ENCODE measurements at places on chromosomes 1 and 21.

- no peak for DNase-seq
These were observed 17.7 kb downstream of the TESK2 start for GRCh38 chr1:45473302-45473701.

GRCh38 chr1:6446665-6447015 is 19.3 kb downstream of the TNFRSF25 start:
- no peak for DNase-seq

DNA sequence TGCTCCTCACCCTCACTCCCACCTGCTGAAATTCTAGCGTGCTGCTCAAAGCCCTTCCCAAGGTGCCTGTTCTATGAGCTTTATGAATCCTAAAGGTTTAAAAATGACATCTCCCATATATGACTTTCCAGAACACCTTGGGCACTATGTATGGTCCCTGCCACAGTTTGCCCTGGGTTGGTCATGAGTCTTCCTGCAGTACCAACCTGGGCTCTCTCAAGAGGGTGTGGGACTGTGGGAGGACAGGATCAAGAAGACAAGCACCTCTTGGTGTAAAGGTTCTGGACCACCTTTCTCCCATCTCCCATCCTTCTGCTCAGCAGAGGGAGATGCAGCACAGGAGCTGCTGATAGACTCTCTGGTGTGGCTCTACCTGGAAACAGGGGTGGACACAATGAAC is 134.1 kb downstream of the FCRL5 start:
- DNase-seq, result no peak

DNA sequence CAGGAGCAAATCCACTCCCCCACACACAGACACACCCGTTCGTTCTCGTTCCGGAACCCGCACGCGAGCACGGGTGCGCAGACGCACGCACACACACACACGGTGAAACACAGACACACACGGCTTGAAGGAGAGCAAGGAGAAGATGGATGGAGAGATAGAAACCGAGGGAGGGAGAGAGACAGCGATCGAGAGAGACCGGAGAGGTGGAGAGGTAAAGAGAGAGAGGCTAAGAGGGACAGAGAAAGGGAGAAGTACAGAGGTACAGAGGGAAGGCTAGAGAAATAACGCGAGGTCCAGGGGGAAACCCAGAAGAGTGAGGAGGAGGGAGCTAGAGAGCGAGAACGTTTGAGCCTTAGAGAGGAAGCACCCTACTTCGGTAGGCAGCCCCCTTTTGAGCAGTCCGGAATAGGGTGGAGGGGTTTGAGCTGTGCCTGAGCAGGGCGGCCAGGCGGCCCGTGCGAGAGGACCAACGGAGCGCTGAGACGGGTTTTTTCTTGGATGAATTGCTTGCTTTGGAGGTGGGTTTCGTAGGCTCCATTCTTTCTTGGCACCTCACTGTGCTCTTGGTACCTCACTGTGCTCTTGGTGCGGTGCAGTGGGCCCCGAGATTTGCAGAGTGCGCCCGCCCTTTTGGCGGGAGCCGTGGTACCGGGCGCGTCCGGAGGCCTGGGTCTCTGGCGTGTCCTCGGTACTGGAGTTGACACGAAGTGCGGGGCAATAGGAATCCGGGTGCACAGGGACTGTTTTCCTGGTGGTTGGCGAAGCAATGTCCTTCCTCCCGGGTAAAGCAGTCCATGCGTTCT is 88.4 kb upstream of the RHOU start:
- DNase-seq, result peak; percentile 15

- no peak for DNase-seq
These were observed 40.9 kb downstream of the SMYD2 start for GRCh38 chr1:214321705-214322453.

- DNase-seq, result no peak
These were observed 514 bp downstream of the TPRG1L start for GRCh38 chr1:3625151-3625907.

- DNase-seq, result peak; percentile 1
These were observed 1.2 kb downstream of the AK5 start for GRCh38 chr1:77282866-77283539.

- DNase-seq, result no peak
These were observed 63.2 kb upstream of the EFHD2 start for GRCh38 chr1:15346346-15347030.

DNA sequence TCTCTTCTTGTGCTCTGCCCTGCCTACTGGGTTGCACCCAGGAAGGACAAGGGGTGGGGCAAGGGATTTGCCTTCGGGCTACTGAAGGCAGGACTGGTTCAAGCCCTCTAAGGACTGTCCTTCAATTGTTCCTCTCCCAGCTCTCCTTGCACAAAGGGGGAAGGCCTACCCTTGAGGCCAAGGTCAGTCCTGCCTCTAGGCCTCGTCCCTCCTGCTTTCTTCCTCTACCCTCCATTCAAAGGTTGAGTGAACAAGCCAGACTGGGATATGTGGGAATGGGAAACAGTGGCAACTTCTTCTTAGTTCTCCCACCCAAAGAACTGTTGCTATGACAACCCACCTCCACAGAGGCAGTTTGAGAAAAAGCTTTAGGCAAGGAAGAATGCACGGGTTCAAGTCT is 2.7 kb downstream of the LURAP1 start:
- no peak for DNase-seq

DNA sequence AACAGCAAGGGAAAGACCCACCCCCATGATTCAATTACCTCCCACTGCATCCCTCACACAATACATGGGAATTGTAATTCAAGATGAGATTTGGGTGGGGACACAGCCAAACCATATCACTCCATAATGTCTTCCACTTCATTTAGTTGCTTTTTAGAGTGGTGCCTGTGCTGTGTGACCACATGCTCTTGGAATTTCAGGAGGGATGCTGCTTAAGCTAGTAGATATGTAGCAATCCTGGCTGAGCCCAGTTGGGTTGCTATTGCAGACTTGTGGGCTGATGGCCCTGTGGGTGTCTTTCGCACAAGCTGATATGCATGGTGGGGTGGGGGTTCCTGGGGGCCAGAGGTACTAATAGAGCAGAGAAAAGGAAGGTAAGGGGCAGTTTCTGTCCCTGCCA is 160.4 kb upstream of the SYT6 start:
- no peak for DNase-seq

DNA sequence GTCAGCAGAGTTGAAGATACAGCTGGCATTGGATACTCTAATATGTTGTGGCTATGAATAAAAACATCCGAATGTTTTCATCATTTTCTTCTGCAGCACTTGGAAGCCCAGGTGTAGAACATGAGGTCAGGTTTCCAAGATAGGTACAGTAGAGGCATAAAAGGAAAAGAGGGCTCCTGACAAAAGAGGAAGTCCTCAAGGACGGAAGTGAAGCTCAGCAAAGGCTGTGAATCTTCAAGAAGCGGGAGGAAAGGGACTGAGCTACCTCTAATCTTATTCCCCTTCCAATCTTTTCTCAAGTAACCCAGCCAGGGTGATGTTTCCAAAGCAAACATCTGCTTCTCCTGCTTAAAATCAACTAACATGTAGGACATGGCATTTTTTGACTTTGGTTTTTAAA is 4.4 kb upstream of the PIK3C2B start:
- no peak for DNase-seq

- DNase-seq, result no peak
These were observed 42.2 kb upstream of the TARBP1 start for GRCh38 chr1:234520908-234521817.

DNA sequence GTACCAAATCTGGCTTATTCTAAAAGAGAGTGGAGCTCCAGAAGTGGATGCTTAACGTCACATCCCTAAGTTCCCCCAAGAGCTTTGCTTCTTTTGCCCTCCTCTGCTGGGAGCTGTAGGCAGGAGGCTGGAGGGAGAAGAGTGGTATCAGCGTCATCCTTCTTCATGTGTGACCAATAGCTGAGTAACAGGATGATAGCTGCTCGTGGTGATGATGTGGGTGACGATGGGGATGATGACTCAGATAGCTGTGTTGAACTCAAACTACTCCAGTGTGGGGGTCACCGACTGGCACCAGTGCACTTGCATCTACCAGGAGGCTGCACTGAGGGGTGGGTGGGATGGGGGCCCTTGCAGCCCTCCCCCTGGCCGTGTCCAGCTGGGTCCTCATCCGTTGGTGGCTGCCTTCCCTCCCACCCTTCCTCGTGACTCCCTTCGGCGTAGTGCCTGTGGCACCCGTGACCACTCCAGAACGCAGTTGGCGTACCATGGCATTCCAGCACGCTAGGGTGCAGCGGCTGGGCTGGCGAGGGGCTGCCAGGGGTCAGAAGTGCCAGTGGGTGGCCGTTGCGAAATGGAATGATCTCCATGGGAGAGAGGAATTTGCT is 1.1 kb downstream of the IGFN1 start:
- no peak for DNase-seq

DNA sequence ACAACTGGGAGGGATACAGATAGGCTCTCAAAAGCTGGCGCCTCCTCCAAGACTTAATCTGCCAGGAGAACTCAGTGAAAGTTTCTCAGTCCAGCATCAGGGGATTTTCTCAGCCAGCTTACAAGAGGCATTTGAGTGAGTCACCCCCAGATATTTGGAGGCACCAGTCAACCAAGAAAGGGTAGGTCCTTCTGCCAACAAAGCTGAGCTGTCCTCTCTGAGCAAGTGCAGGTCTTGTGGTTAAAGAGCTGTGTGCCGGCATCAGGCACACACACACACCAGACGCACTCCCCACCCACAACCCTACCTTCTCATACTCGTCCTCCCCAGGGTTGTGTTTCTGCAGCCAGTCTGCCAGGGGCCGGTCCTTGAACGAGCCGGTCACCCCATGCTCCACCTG is 27.0 kb upstream of the PPP1R15B start:
- DNase-seq, result no peak

- no peak for DNase-seq
These were observed 86.6 kb downstream of the TM2D1 start for GRCh38 chr1:61638296-61638695.

DNA sequence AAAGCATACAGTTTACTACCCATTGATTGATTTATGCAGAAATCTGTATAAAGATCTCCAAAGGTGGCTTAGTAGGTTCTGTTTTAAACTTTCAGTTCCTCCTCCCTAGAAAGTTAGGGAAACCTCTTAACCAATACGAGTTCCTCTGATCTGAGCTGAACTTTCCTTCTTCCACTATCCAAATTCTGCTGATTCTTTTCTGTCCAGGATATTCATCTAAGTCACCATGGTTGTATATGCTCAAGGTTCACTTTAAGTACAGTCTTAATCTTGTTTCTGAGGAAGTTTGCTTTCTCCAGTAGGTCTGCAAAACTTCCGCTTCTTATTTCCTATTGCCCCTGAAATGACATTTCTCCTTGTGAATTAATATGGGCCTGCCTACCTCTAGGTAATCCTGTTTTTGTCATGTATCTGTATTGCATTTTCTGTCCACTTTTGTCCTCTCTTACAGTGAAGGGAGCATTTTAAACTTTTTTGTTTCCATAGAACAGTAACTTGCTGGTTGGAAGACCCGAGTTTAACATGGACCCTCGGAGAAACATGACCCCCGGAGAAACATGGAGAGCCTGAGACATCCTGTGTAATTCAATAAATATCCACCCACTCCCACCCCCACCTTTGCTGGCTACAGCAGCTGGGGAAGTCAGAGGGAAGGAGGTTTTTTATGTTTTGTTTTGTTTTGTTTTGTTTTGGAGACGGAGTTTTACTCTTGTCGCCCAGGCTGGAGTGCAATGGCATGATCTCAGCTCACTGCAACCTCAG is 16.7 kb upstream of the TUT4 start:
- no peak for DNase-seq

DNA sequence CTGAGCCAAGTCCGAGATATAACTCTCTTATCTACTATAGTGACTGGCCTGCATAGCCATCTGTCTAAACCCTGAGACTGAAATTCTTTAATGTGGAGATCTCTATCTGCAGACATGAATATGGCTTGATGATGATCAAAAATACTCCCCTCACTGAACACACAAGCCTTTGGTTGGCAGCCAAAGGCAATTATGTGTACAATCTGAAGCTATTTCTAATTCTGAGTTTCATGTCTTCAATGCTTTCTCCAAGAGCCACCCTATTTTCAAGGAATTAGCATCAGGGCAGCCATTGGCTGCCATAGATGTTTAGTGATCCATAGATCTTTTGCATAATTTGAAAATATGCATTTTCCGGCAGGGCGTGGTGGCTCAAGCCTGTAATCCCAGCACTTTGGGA is 168.2 kb downstream of the TGFB2 start:
- DNase-seq, result no peak

DNA sequence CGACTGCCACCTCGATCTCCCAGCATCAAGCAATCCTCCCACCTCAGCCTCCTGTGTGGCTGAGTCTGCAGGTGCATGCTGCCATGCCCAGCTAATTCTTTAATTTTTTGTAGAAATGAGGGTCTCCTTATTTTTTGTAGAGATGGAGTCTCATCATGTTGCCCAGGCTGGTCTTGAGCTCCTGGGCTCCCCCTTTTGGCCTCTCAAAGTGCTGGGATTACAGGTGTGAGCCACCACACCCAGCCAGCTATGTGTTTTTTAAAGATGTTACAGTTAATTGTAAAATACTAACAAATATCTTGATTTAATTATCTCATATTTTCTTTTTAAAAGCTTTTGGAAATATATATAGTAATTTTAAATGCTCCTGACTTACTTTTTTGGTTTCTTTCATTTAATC is 181.3 kb upstream of the DMRTA2 start:
- no peak for DNase-seq

DNA sequence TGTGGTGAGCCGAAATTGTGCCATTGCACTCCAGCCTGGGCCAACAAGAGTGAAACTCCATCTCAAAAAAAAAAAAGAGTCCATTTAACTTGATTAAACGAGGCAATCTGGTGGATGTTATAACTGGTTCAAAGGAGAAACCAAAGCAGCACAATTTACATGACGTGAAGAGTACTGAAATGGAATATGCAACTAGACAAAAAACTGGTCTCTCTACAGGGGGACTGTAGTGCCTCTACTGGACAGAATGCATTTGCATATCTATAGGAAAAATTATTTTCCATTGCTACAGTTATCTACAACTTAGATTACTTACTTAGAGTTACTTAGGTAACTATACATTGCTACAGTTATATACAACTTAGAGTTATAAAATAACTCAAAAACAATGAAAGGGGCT is 2.7 kb upstream of the CAPN2 start:
- DNase-seq, result no peak

DNA sequence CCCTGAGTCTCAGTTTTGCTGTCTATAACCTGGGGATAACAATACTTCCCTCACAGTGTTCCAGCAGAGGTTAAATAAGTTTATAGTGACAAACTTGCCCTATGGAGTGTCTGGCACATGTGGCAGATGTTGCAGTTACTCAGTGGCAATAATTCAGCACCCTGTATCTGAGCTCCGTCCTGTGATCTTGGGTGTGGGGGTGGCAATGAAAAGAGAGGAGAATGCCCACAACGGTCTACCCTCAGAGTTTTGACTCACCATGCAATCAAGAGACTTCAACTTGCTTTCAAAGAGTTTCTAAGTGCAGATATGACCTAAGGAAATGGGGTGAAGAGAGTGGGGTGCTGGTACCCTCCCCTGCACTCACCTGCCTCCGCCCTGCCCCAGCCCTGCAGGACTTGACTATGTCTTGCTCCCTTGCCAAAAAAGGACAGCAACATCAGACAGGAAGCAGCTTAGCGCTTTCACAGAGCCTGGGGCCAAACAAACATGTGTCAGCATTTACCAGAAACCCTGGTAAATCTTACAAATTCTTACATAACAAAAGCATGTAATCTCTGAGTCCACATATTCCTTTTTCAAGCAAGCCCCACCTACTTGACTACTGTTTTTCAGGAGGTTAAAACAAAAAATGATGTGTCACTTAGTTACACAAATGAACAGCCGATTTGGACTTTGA is 185.1 kb upstream of the CAMK1G start:
- DNase-seq, result no peak
